Effector memory CD4-positive, alpha-beta T cell (primary cell): ENCODE measurements at places on chromosomes 6 and 20.

- DNase-seq = no peak
These were observed 132.3 kb downstream of the ARHGAP18 start for GRCh38 chr6:129577691-129578090.

DNA sequence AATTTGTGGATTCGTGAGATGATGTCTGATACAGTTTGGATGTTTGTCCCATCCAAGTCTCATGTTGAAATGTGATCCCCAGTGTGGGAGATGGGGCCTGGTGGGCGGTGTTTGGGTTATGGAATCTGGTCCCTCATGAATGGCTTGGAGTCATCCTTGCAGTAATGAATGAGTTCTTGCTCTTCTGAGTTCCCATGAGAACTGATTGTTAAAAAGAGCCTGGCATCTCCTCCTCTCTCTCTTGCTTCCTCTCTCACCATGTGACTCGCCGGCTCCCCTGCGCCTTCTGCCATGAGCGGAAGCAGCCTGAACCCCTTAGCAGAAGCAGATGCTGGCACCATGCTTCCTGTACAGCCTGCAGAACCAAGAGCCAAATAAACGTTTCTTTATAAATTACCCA lies 30.5 kb upstream of the RPP40 start:
- no peak for DNase-seq

DNA sequence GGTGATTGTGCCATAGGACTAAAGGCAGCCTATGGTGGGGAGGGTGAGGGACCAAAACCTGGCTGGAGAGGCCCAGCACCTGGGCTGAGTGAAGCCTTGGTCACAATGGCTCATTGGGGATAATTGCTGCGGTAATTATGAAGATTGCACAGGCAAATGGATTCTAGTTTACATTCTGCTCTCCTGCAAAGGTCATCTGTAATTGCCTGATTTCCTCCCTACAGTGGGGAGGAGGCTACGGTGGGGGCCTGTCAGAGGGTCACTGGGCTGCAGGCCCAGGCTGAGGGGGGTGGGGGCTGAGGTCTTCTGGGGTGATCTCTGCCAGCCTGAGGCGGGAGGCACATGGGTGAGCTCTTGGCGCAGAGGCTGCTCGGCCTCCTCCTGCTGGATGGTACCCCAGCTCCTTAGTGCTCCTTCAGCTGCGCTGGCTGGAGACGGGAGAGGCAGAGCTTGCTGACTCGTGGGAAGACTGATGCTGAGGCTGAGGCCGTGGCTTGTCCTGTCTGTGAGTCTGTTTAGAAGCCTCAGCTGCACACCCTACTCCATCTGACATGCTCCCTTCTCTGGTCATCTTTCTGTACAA lies 30.3 kb downstream of the PACSIN1 start:
- no peak for DNase-seq

GRCh38 chr20:58542411-58543095 lies 27.4 kb upstream of the APCDD1L start:
- no peak for DNase-seq

GRCh38 chr6:166530211-166531095 lies 56.0 kb downstream of the RAMACL start:
- DNase-seq = no peak

DNA sequence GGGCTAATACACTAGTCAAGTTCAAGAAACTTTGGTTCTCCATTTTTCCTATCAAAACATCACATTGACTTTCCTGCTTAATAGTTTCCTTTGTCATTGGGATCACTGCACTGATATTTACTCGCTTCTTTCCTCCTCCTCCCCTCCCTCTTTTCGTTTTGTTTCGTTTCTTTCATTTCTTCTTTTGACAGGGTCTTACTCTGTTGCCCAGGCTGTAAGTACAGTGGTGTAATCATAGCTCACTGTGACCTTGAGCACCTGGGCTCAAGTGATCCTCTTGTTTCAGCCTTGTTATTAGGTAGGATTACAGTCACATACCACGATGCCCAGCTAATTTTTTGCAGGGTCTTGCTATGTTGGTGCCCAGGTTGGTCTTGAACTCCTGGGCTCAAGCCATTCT lies 12.3 kb downstream of the PAQR8 start:
- DNase-seq = no peak

DNA sequence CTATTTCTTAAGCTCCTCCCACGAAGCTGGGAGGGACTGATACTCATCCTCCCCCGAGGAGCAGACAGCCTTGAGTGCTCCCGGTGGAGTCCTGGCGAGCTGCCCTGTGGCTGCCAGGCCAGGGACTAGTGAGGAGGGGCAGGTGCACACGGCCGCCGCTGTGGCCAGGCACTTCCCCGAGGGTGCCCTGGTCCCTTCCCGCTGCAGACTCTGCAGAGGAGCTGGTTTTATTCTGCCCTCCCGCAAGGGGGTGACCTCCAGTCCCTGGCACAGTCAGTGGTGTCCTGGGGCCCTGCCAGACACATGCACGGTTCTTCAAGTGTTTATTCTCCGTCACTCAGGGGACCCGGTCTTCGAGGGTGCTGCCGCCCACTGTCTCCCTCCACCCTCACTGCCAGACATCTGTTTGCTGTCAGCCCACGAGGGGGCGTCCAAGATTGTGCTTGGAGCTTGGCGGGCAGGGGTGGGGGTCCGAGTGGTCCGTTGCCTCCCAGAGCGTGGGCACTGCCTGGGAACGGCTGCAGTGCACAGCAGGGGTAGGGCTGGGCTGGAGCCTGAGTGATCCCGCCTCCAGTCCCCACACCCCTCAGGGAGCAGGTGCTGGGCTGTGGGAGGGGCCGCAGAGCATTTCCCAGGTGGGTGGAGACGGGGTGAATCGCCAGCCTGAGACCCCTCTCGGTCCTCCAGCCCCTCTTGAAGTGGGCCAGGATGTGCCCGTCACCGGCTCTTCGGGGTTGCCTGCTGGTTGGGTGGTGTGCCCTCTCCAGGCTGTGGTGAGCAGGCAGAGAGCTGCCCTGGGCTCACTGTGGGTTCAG lies 3.1 kb upstream of the CABLES2 start:
- DNase-seq = no peak
